Mesothelial cell of epicardium (in vitro differentiated cells): ENCODE measurements at places on chromosomes 3 and 15.

DNA sequence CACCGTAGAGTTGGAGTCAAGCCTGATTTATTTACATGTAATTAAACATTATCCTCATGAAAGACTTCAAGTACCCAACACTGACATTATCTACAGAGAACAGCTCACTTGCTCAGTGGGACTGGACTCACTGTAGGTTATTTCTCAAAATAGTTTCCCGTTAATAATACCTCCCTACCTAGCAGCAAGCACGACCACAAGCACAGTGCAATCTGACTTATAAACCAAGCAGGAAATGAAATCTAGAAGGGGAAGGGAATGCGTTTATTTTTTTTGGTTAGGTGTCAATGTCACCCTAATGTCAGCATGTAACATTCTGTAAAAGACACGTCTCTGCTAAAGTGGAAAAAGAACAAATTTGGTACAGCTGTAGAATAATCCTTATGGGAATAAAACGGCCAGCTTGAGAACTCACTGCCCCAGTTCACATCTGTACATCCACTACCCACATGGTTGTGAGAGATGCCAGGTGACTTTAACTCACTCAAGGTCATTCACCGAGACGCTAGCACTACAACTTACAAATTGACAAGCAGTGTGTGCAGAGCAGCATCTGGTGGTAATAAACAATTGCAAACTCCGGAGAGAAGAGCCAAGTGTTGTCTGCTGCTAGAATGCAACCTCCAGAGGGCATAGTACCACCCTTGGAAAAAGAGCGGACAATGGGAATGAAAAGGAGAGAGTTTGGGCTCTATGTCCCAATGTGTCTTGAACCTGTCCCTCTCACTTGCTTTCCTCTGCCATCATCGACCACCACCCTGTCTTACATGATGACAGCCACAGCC, 242.5 kb downstream of the CADPS start:
- H3K27me3 ChIP-seq = peaks cover 83% of the 10 kb centered on the region
- H3K4me3 ChIP-seq = no peak overlapping the region
- no peak overlapping the region for H3K27ac ChIP-seq
- no peak for DNase-seq
- no peaks in the 10 kb centered on the region for H3K36me3 ChIP-seq

- no peaks in the 10 kb centered on the region for H3K27me3 ChIP-seq
- no peaks in the 10 kb centered on the region for H3K36me3 ChIP-seq
- H3K27ac ChIP-seq = peak overlapping the region; percentile 89
- peaks cover 43% of the 10 kb centered on the region for H3K4me1 ChIP-seq
- no peak overlapping the region for H3K4me3 ChIP-seq
These were observed 40.8 kb downstream of the DPH6 start for GRCh38 chr15:35505141-35505540.

DNA sequence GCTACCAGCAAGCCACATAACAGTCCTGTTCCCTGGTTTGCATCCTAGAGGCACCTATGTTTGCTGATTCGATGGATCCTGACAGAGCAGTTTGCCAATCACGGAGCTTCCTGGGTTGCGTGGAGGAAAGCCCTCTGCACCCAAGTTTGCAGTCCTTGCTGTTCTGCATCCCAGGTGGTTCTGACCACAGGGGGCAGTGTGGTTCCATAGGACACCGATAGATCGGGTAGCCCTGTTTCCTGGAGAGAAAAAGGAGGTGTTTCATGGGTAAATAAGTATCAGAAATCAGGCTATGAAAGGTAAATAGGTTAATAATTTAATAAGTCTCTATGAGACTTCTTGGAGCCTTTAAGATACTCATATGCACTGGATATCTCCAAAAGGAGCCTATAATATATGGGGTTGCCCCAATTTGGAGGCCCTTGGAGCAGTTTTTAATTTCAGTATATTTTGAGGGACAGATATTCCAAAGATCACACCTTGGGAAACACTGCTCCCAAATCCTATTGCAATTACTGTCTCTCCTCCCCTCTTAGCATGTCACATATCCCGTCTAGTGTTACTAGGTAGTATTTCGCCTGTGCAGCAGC, 194.6 kb upstream of the TPM1 start:
- H3K4me1 ChIP-seq = peaks cover 59% of the 10 kb centered on the region
- DNase-seq = no peak
- no peak overlapping the region for H3K4me3 ChIP-seq
- no peaks in the 10 kb centered on the region for H3K36me3 ChIP-seq
- H3K27ac ChIP-seq = peak overlapping the region; percentile 59

GRCh38 chr3:30795176-30795575, 99.3 kb downstream of the GADL1 start:
- H3K36me3 ChIP-seq = no peaks in the 10 kb centered on the region
- H3K4me1 ChIP-seq = peaks cover 12% of the 10 kb centered on the region
- H3K4me3 ChIP-seq = no peak overlapping the region
- no peak overlapping the region for H3K27ac ChIP-seq
